Islet precursor cell (in vitro differentiated cells): ENCODE measurements at places on chromosomes 2 and 18.
A peak's percentile ranks its signal among the peaks of the same experiment; 100 is the strongest.

- no peak for DNase-seq
Observed at GRCh38 chr2:234849678-234850077, 102.1 kb upstream of the SH3BP4 start.

DNA sequence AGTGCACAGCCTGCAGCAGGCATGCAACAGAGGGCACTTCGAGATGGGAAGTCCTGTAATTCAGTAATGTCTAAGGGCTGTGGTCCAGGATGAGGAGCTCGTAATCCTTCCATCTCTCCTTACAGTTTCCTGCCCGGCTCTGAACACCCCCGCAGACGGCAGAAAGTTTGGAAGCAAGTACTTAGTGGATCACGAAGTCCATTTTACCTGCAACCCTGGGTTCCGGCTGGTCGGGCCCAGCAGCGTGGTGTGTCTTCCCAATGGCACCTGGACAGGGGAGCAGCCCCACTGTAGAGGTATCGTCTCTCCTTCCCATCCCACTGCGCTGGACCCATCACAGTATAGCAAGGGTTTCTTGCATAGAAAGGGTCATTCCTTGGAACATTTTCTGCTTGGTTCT is 26.7 kb downstream of the FBLN7 start:
- DNase-seq: no peak

DNA sequence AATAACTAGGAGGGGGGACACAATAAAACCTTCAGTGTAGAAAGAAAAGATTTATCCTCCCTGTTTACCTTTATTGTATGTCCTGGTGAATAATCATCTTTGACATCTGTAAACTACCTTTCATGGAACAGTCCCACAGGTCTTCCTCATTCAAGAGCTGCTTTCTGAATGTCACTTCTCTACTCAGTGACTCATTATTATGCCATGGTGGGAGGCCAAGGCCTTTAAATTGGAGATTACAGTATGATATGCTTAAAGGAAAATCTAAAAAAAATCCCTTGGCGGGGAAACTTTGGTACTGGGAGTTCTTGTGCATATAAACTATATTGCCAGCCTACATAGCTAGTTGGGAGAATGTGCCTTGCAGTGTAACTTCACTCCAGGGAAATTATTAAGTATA is 713.0 kb downstream of the TDRD15 start:
- no peak for DNase-seq

- DNase-seq: peak; percentile 76
Observed at GRCh38 chr18:24293254-24293653, 104.4 kb downstream of the OSBPL1A start.

DNA sequence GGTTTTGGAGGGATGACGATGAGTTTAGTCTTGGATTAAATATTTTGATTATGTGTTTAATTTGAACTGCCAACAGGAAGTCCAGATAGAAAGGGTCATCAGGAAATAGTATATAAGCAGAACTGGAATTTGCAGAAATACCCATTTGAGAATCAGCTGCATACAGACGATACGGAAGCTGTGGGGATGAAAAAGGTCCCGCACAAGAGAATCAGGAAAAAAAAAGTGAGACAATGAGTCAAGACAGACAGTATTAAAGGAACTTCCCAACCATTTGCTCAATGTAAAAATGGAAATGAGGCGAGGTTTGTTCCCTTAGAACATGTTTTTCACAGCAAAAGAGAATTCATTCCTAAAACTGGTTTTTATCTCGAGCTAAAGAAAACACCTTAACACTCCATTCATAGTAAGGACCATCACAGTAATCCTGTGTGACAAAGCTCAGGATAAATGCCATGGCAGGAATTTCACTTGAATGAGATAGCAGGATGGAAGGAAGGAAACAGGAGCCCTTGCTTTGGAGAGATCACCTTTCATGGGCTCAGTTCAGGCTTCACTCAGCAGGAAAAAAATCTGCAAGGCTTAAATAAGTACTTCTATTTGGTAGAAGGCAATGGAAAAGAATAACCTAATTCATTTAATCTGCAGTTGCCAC is 29.3 kb downstream of the BCL2 start:
- no peak for DNase-seq
